ENCODE measurements at places on chromosomes 3 and 15. TPM values are rescaled to one million over a fixed set of nuclear protein-coding genes. Genes with fewer than 3 reads are reported as not detected.
A peak's percentile ranks its signal among the peaks of the same experiment; 100 is the strongest.

Gene OR4F6
- not detected for total RNA-seq

Gene C3orf85
- not detected for total RNA-seq

Gene LTK
- total RNA-seq = 0.25 TPM

- DNase-seq = no peak
These were observed 16.0 kb downstream of the CAPN3 start for GRCh38 chr15:42375252-42375651.

- no peak for DNase-seq
These were observed 42.0 kb upstream of the CFAP161 start for GRCh38 chr15:81091889-81092558.

Gene MINAR1
- 0.55 TPM for total RNA-seq

- no peak for DNase-seq
These were observed 135.7 kb upstream of the IQSEC1 start for GRCh38 chr3:13208706-13209633.

GRCh38 chr15:58506783-58507668, 75.2 kb downstream of the LIPC start:
- DNase-seq = no peak

DNA sequence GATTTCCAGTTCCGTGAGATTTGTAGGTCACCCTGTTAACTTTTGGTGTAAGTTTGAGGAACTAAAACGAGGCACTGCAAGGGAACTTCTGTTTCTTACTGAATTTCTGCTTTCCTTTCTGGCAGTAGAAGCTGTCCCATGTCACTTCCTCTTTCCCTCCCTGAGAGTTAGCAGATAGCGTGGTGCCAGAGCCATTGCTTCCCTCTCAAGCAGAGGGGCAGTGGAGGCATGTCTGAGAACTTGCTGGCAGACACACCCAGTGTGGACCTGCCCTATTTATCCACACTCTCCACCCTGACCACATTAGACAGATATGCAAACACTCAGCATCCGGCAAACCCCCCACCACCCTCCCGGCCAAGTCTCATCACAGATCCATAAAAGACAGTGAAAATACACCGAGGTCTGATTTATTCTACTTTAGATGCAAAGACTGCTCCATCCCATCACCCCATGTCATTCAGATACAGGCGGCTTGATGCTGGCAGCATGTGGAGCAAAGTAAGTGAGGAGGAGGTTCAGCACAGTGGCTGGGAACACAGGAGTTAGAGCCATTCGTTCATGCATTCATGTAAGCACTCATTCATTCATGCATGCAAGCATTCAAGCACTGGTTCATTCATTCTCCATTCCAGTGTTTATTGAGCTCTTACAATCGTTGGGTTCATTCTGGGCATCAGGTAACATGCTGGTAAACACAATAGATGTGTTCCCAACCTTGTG, 324.7 kb downstream of the SHQ1 start:
- no peak for DNase-seq

- DNase-seq = peak; percentile 18
These were observed 24.9 kb upstream of the GATM start for GRCh38 chr15:45402955-45403877.

Gene GAP43
- total RNA-seq = not detected

DNA sequence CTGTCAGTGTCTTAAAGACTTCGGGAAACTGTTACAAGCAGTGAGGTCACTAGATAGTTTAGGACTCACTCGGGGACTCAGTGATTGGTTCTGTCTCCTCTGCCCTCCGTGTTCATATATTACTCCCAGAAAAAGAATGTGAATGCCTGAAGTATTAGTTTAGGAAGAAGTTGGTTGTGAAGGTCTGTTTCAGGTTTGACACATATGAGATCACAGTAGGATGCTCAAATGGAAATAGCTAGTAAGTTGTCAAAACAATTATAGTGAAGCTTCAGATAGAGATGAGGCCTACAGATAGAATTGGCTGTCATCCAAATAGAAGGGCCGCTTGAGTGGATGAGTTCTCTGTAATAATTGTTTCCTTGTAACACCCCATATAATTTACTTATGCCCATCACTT, 172.6 kb downstream of the PLCL2 start:
- DNase-seq = no peak

DNA sequence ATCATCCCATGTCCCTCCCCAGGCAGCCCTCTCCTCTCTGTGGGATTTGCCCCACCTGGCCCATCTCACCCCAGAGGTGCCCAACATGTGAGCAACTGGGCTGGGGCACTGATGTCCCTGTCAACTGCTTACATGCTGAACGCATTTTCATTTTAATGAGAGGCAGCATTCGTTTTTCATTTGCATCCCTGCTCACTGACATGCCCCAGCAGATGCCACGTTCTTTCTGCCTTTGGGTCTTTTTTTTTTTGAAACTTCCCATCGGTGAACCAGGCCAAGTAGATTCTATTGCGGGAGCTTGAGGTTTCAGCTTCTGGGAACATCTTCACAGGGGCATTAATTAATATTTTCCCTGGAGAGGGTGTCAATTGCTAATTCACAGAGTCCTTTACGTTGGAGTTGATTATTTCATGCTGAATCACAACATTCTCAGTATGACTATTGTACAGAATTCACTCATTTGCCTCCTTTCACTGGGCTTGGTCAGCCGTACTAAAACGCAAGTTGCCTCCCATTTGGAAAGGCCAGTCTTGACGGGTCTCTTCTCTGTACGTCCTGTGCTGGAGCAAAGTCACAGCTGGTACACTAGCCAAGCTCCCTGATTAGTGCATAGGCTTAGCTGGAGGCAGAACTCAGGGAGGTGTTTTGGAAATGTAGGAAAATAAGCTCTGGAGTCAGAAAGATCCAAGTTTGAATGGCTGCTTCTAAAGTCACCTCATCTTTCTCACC, 69.8 kb downstream of the CHRNA7 start:
- DNase-seq = no peak

DNA sequence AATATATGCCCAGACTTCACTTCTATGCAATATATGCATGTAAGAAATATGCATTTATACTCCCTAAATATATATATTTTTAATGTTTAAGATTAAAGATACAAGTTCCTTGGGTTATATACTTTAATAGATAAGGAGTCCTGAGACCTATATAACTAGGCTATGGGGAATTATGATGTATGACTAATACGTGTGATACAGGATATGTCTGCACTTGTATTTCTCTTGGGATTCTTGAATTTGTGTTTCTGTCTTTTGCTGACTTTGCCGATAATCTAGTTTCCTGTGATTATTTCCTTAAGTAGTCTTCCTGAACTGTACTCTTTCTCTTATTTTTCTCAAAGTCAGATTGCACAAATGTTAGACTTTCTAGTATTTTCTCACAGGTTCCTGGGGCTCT, 109.6 kb downstream of the PIK3CB start:
- no peak for DNase-seq

GRCh38 chr3:170502297-170502696, 83.6 kb downstream of the SLC7A14 start:
- DNase-seq = no peak

Gene SNX33
- 6.8 TPM for total RNA-seq

DNA sequence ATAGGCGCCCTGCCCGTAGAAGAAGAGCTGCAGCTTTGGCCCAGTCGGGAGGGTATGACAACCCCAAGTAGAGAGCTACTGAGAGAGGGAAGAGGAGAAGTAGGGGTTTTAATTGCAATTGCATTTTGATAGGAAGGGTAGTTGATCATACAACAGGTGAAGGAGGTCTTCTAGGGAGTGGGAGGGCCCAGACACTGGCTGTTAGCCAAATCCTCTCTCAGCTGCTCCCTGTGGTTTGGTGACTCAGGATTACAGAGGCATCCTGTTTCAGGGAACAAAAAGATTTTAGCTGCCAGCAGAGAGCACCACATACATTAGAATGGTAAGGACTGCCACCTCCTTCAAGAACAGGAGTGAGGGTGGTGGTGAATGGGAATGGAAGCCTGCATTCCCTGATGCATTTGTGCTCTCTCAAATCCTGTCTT, 408.9 kb upstream of the THBS1 start:
- no peak for DNase-seq

DNA sequence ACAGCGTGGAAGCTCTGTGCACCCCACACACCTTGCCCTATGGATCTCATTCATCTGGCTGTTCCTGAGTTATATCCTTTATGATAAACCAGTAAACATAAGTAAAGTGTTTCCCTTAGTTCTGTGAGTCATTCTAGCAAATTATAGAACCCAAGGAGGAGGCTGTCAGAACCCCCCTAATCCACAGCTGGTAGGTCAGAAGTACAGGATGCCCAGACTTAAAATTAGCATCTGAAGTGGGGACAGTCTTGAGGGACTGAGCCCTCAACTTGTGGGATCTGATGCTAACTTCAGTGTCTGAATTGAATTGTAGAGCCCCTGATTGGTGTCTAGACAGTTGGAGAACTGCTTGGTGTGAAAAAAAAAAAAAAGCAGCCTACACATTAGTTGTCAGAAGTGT, 75.1 kb downstream of the B3GNT5 start:
- no peak for DNase-seq

Gene GABRA5
- total RNA-seq = not detected

Gene CPLX3
- 0.16 TPM for total RNA-seq

DNA sequence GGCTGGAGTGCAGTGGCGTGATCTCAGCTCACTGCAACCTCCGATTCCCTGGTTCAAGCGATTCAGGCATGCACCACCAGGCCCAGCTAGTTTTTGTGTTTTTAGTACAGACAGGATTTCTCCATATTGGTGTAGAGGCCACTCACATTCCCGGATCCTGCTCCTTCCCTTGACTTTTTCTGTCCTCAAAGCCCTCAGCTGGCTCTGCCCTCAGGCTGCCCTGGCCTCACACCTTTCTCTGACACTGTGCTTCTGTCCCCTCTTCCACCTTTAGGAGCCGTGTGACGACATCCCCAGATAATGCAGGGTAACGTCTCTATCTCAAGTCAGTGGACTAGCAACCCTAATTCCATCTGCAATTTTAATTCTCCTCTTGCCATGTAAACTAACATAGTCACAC, 8.6 kb upstream of the CYFIP1 start:
- DNase-seq = no peak
